CD4-positive, alpha-beta T cell treated with Interleukin-6 at 100 ng/mL for 8 hours (primary cell): ENCODE measurements at places on chromosomes 16 and 17.

DNA sequence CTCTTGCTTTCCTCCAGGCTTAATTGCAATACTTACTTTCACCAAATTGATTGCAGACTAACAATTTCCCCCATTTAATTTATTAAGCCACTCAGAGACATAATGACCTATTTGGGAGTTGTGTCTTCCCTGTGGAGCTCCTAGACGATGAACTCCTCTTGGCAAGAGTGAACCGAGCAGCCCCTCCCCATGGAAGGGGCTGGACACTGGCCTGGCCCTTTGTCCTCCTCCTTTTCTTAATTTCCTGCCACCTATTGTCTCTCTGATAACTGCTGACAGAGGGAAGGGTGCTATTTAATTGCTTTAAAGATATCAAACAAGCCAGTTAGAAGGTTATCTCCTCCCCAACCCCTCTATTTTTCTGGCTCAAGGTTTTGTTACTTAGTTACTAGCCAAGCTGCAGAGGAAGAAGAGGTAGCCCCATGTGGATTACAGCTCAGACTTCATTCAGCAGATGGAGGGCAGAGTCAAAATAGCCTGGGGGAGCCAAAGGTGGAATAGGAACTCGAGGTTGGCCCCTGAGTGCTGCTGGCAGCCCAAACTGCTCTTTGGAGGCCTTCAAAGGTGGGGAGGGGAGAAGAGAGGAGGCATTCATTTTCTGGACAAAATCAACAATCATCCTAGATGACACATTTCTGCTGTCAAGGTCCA is 3.7 kb upstream of the SSTR2 start:
- DNase-seq: no peak

GRCh38 chr17:69857412-69857835 is 217.6 kb upstream of the KCNJ16 start:
- DNase-seq: no peak

DNA sequence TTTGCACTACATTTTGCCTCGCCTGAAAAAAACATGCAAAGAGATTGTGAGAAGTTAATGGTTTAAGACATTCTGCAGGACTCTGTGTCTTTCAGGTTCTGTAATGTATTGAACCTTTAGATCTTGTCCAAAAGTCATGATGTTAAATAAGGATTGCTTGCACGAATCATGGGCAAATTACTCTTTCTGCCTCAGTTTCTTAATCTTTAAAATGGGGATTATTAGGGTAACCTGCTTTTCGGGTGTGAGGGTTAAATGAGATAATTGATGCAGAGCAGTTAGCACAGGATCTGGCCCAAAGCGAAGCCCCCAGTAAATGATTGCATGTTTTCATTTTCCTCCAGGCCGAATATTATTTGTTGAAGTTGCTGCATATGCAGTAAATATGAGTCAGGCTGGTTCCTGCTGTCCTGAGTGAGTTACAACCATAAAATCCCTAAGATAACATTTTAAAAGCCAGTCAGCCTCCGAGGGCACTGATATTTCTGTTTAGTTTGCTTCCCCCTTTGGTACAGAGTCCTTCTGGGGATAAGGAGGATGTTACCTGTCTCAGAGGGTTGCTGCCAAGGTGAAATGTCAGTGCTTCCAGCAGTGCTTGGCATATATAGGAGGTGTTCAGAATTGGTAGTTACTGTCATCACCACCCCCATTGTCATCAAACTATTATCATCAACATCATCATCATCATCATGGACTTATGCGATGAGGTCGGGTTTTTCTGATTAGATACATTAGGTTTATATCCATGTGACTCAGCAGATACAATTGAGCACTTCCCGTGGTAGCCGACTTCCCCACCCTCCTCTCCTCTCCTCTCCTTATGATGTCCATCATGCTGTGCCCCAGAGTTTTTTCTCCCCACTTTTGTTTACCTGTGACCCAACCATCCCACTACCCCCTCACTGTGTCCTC is 20.6 kb upstream of the ARHGAP17 start:
- DNase-seq: no peak

DNA sequence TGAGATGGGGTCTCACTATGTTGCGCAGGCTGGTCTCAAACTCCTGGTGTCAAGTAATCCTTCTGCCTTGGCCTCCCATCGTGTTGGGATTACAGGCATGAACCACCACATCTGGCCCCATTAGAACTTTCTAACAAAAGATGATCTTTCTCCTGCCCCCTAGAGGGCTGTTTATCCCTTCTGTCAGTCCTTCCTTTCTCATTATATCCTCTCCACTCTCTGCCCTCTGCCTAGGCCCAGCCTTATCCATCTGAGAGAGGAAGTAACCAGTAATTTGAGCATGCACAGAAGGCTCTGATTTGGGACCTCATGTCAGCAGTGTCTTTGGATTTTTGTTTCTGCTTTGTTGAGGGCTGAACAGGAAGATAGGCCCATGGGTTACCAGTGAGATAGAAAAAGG is 4.4 kb upstream of the DHX40 start:
- DNase-seq: peak; percentile 1

- DNase-seq: no peak
Measured at GRCh38 chr16:49544828-49545227, 171.2 kb downstream of the C16orf78 start.

GRCh38 chr17:17809531-17810083 is 27.2 kb downstream of the SREBF1 start:
- DNase-seq: no peak

DNA sequence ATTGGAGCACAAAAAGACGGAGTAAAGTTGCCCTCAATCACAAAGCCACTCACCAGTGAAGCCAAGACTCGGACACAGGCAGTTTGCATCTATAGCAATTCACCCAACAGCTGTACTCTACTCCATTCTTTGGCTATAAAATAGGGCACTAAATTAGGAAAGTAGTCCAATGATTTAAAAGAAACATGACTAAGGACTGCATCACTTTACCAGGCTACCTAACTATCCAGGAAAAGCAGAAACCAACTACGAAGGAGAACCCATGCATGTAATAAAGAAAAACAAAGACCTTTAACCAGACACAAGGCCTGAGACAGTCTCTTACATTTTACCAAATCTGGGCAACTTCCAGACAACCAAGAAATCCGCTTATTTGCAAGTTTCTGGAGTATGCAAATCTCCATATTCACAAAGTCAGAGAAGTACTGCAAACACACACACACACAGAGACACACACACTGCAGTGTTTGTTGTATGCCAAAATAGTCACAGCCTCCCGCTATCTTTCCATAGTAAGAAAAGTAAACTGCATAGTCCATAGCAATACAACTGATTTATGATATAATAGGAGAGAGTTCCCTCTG is 59.8 kb downstream of the CDH11 start:
- no peak for DNase-seq

- DNase-seq: no peak
Measured at GRCh38 chr16:27550582-27550920, 607 bp downstream of the KATNIP start.

- no peak for DNase-seq
Measured at GRCh38 chr17:35548978-35549377, 11.5 kb upstream of the SLFN12L start.

DNA sequence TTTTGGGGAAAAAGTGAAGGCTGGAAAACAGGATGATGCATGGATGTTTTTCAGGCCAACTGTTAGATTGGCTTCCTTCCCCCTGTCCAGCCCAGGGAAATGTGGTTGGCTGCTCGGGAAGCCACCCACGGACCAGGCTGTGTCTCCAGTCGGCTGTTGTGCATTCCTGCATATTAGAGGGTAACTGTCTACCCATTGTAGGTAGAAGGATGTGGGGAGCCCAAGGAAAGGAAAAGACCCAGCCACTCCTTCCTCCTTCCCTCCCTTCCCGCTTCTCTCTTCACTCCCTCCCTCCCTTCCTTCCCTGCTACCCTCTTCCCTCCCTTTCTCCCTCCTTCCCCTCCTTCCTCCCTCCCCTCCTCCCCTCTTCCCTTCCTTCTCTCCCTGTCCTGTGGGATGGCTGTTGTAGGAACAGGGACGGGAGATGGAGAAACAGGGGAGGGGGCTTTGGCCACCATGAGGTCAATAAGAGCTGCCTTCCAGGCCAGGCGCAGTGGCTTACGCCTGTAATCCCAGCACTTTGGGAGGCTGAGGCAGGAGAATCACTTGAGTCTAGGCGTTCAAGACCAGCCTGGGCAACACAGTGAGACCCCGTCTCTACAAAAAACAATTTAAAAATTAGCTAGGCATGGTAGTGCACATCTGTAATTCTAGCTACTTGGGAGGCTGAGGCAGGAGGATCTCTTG is 16.9 kb downstream of the SYT17 start:
- DNase-seq: no peak

GRCh38 chr17:75749545-75750389 is 15.2 kb downstream of the GALK1 start:
- DNase-seq: peak; percentile 84

- DNase-seq: no peak
Measured at GRCh38 chr17:7022781-7023571, at the start of gene BCL6B. BCL6B (plus strand) TSS chr17:7023050; CDS start chr17:7023672, 622 bp downstream.

GRCh38 chr17:7676533-7676932 is 10.8 kb downstream of the TP53 start:
- DNase-seq: no peak

GRCh38 chr17:6536566-6537065 is 19.7 kb downstream of the PITPNM3 start:
- DNase-seq: no peak

GRCh38 chr16:90023078-90023447 is 3.8 kb upstream of the DBNDD1 start:
- no peak for DNase-seq

DNA sequence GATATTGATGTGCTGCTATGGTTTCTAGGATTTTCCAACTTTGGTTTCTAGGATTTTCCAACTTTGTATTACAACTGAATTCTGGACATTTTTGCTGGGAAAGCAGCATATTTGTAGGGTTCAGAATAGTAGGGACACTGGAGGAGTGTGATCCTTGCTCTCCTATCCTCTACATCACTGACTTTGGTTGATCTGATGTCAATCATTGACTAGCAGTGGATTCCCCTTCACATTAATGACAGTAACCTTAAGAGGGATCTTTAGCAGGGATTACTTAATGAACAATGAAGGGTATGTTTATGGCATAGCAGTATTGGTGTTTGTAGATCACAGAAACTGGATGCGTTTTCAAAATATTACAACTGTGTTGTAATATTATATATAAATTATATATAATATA is 67.4 kb downstream of the MAP2K4 start:
- no peak for DNase-seq

DNA sequence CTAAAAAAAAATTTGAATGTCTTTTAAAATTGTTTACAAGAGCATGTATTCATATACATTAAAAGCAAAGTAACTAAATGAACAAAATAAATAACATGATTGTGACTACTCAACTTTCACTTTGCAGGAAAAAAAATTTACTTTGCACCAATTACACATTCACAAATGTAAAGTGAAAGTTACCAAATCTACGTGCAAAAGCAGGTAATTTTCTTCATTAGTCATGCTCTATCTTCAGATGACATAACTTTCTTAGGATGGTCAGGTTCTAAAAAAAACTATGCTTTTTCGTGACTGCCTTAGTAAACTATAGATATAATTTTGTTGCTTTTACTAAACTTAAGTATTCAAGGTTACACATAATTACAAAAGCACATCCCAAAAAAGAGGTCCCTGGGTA is 17.0 kb upstream of the ABCA10 start:
- no peak for DNase-seq

DNA sequence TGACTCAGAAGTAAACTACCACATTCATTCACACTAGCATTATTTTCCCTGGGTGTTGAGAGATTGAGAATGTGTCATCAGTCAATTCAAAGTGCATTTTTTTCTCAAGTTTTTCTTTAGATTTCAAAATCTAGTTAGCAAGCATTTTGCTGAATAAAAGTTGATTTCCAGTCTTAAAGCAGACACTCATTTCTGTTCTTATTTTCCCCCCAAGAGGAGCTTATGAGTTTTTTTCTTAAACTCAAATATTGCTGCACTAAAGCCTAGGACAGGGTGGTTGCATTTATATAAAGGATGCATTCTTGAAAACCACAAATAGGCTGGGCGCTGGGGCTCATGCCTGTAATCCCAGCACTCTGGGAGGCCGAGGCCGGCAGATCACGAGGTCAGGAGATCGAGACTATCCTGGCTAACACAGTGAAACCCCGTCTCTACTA is 15.3 kb downstream of the CDH3 start:
- no peak for DNase-seq

DNA sequence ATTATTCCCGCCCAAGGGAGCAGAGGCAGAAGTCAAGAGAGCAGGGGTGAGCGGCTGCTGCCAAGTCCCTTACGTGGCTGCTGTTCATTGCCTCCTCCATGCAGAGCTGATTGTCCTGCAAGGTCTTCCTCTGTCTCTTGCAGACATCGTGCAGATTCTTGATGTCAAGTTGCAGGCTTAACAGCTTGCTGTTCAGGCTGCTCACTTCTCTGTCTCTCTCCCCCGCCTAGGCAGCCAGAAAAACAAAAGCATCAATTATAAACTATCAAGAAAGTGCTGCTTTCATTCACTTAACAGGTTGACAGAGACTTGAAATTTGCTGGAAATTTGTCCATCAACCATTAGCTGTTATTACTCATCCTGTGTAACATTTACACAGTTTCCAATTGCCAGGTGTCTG is 7.3 kb downstream of the PMFBP1 start:
- DNase-seq: no peak

DNA sequence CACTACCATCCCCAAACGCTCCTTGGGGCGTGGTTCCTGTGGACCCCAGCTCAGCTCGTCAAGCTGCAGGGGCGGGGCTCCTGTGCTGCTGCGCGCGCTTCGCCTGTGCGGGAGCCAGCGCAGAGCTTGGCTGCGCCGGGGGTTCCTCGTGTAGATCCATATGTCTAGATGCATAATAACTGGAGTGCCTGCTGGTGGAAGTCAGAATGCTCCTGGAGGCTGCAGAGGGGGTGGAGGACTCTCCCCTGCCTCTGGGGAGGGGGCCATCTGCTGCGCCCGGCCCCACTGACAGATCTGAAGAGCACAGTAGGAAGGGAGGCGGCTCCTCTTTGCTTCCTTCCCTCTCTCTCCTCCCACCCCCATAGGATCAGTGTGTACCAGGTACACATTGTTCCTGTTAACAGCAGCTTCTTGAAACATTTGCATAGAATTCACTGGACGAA is 4.6 kb downstream of the RASD1 start:
- no peak for DNase-seq

DNA sequence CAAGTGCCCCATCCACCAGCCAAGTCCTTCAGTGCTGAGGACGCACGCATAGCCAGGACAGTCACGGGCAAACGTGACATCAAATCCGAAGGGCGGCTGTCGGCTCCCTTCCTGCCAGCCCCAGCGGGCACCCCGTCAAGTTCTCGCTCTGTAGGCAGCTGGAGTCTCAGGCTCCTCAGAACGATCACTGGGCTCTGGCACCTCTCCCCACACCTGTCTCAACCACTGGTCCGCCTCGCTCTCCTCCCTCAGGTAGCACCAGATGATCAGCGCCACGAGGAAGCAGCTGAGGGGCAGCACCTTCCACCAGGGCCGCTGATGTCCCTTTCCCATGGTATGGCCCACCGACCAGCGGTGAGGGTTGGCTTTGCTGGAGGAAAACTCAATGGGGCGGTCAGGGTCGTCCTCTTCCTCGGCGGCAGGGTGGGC is 422 bp downstream of the UQCC4 start:
- no peak for DNase-seq
